Activated T-cell treated with anti-CD3 and anti-CD28 coated beads, Interleukin-2, amount 50 U/mL, for 1 hour (primary cell): ENCODE measurements at places on chromosomes 5 and 9.
A peak's percentile ranks its signal among the peaks of the same experiment; 100 is the strongest.

DNA sequence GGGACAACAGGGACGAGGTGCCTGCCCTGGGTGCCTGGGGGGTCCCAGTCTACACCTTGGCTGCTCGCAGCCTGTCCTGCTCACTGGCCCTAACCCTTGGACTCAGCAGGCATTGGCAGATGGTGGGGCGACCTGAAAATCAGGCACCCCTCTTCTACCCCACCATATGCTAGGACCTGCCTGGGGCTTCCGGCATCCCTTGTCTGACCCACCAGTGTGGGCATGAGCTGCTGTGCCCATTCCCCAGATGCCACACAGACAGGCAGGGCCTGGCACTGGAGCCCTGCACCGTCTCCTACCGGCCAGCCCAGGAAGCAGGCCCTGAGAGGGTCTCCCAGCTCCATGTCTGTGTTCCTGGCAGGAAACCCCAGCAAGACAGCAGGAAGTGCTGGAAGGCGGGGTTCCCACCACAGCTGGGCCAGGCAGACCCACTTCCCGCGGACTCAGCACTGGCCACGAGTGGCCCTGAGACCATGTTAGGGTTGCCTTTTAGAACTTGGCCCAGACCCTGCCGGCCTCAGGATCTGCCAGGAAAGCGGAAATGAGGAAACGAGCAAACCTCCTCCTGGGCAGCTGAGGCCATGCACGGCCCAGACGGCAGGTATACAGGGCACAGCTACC, 3.1 kb downstream of the NINJ1 start:
- DNase-seq = peak; percentile 28

GRCh38 chr9:20335668-20336332, 286.5 kb downstream of the MLLT3 start:
- no peak for DNase-seq

- no peak for DNase-seq
These were observed 295.4 kb downstream of the CSNK1G3 start for GRCh38 chr5:123807177-123807945.

GRCh38 chr5:108560581-108560980, 178.7 kb upstream of the FBXL17 start:
- DNase-seq = no peak

- no peak for DNase-seq
These were observed 10.1 kb downstream of the KCNV2 start for GRCh38 chr9:2727374-2727773.

DNA sequence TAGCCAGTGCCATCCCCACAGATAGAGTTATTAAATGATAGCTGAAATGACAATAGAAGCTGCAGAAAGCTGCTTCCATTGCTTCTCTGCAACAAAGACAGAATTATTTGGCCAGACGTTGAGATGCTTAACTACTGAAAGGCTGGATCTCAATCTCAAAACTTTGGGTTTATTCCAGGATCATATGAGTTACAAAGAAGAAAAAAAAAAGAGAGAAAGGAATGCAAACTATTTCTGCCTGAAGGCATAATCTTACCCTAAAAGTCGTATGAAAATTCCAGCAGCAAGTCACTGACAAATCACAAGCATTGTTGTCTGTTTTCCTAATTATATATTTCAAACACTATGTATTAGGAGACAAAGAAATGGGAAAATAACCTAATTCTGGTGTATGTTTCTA, 12.8 kb upstream of the TYRP1 start:
- no peak for DNase-seq

GRCh38 chr9:136531904-136532798, 13.7 kb downstream of the NOTCH1 start:
- no peak for DNase-seq
